ENCODE measurements at places on chromosomes 1 and 21.

- no peak for DNase-seq
Measured at GRCh38 chr1:100616121-100616621, 78.2 kb downstream of the GPR88 start.

DNA sequence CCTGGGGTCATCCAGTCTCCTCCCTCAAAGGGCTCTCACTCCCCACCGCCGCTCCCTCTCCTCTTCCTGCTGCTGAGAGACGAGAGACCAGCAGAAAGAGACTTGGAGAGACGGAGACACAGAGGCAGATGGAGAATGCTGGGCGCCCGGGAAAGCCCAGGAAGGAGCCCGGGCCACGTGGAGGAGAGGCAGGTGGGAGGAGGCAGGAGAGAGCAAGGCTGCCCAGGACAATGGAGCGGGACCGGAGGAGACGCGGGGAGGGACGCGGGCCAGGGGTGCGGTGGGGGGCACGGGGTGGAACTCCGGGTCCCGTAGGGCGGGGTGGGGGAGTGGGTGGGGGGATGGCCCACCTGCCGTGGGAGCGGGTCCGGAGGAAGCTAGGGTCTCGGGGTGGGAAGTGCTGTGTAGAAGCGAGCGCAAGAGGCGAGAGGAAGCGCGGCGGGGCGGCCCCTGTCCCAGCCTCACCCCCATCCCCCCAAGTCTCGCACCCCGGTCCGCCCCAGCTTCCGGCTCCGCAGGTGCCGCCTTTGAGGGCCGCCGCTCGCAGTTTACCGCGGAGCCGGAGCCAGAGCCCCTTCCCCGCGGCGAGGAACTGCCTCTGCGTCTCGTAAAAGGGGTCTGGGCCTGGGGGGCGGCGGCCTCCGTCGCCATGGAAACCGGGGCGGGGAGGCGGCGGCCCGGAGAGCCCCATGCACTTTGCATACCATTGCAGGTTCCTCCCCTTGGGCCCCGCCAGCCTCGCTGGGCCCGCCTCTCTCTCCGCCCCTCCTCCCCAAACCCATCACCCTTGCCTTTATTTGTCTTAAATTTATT is 11.7 kb upstream of the EPHA2 start:
- DNase-seq = peak; percentile 16

GRCh38 chr1:228804640-228805413 is 69.5 kb downstream of the RHOU start:
- DNase-seq = no peak

- no peak for DNase-seq
Measured at GRCh38 chr21:39108291-39109162, 74.7 kb downstream of the PSMG1 start.

DNA sequence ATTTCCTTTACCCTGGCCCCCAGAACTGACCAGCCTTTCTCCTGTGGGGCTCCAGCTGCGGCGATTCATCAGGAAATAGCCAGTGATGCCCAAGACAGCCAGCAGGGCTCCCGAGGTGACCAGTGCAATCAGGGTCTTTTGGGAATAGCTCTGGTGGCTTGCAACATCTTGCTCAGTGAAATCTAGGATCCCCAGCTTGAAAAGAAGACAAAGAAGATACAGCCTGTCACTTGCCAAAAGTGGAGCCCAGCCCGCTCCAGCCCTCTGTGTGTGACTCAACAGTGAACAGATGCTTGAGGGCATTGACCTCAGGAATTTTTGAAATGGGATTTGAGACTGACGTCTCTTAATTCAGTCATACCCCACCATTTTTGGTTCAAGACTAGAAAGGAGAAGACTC is 22.3 kb downstream of the CD34 start:
- DNase-seq = no peak

GRCh38 chr1:43565600-43566360 is 35.1 kb downstream of the PTPRF start:
- DNase-seq = no peak

DNA sequence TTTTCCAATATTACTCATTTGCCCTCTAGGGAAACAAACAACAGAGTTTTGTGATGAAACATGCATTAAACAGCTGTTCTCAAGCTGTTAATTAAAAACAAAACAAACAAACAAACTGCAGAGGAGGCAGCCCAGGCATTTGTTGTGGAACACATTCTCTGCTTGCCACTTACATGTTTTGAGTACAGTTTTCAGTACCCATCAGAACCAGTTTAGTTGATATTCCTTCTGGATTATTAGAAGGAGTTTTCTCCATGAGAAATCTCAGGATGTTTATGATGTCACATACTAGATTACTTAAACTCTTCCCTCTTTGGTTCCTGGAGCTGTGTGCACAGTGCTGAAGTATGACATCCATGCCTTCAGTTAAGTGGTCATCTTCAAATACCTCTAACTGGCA is at the start of gene OR2T6:
TSS of gene OR2T6 (plus strand) at position 301 of the 400 bp plus-strand sequence. CDS start 11,863 bp downstream, outside the sequence.
- DNase-seq = no peak

- no peak for DNase-seq
Measured at GRCh38 chr1:46455951-46456350, 33.7 kb upstream of the DMBX1 start.

GRCh38 chr1:46635205-46635604 is 18.6 kb upstream of the MOB3C start:
- DNase-seq = no peak

DNA sequence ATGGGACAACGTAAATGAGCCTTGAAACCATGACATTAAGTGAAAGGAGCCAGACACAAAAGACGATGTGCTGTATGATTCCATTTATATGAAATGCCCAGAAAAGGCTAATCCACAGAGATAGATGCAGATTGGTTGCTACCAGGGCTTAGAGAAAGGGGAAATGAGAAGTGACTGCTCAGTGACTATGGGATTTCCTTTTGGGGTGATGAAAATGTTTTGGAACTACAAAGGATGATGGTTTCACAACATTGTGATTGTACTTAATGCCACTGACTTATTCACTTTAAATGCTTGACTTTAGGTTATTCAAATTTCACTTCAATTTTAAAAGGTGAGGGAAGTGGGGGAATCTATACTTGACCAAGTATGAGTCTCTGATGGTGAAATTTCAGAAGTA is 414.3 kb downstream of the SETD4 start:
- DNase-seq = no peak

- no peak for DNase-seq
Measured at GRCh38 chr1:216521477-216521876, 98.2 kb upstream of the USH2A start.

GRCh38 chr1:53343831-53344668 is 16.2 kb upstream of the LRP8 start:
- DNase-seq = no peak

DNA sequence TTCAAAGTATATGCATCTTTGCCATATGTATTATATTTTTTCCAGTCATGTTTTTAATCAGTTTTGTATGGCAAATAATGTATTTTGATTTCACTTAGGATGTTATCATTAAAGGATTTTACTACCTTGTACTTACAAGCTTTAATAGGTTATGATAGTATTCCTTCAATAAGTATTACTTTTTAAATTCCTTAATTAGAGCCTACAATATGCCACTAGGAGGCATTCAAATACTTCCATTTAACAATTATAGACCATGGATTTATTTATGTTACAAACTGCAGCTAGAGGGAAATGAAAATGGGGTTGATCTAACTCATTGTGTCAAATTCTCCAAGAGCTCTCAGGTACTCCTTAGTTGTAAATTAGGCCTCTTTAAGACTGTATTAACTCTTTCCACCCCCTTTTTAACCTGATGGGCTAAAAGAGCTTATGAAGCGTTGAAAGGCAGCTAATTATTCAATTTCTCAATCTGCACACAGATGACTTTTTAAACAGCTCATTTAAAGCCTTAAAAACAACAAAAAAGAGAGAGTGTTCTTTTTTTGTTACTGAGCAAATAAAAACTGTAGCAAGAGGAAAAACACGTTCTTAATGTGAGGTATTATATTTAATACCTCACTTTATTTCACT is 156.2 kb downstream of the DENND1B start:
- no peak for DNase-seq

DNA sequence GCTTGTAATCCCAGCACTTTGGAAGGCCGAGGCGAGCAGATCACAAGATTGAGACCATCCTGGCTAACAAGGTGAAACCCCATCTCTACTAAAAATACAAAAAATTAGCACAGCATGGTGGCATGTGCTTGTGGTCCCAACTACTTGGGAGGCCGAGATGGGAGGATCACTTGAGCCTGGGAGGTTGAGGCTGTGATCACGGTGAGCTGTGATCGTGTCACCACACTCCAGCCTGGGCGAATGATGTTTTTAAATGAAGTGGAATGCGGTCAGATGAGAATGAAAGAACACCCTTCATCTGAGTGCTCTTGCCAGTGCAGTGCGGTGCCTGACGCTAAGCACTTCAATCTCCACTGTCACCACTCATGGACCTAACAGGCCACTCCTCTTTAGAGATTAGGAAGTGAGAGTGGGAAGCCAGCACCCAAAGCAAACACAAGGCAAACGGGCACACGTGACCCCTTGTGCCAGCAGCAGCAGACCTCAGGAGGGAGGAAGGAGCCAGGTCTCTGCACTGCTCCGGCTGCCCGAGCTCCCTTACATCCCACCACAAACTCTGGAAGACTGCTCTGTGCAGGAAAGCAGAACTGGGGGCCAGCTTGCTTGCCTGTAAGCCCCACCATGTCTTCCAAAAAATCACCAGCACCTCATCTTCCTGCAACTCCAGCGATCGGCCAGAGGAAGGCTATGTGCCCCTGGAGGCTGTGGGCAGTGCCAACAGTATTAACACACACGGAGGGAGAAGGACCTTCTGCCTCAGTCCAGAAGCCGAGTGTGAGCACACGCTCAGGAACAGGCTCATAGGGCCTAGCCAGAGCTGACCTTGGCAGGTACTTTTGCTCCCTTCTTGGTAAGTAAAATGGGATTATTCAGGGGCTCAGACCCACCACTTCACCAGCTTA is 9.7 kb downstream of the CTNNBIP1 start:
- DNase-seq = no peak

DNA sequence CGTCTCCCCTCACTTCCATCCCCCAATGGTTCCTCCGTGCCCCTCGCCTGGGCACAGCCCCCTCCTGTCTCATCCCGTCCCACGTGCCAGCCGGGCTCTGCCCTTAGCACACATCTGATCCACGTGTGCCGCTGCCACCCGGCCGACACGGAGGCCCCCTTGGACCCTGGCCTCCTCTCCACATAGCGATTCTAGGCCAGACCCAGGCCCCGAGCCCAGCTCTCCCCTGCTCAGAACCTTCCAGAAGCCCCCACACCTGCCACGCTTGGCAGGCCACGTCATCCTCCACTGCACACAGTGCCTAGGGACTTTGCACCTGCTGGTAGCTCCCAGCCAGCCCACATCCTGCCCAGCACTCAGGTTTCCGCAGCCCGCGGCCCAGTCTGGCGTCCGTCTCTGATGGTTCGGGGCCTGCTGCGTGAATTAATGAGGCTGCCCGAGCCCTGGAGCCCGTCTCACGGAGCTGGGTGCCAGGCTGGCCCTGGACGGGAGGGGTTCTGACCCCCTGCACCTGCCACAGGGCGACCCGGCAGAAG is 20.1 kb downstream of the PLCH2 start:
- DNase-seq = no peak

GRCh38 chr21:34055615-34056014 is 17.8 kb upstream of the MRPS6 start:
- DNase-seq = no peak

- no peak for DNase-seq
Measured at GRCh38 chr1:167714098-167714438, 7.7 kb upstream of the MPZL1 start.

DNA sequence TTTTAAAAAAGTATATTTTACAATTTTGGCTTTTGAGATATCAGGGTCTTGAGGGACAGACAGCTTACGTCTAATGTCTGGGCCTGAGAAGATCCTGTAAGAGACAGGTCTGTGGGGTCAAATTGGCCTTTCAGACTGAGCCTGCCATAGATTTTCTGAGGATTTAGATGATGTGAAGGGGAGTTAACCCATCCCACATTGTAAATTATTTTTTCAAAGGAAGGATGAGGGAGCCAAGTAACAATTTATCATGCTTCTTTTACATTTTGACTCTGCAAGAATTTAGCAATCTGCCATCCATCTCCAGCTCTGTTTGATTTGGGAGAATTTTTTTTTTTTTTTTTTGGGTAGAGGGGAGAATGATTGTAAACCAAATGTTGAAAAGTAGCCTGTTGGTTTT is 160.9 kb downstream of the ROR1 start:
- DNase-seq = no peak

- DNase-seq = no peak
Measured at GRCh38 chr1:34970829-34971228, 14.3 kb downstream of the TMEM35B start.

DNA sequence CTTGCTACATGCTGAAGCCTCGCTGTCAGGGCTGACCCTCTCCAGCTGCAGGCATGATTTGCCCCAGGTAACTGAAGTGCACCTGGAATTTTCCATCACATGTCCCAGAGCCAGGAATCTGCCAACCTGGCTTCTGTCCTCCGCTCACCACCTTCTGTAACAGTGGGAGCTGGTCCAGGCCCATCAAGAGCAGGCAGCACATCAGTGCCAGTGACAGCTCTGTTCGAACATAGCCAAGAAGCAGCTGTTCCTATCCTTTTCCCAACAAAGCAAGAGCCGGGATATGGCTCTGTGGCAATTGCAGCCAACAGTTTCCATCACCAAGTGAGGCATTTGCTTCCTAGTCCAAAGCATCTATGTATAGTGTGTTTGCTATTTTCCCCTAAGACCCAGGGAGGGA is 42.2 kb upstream of the KANK4 start:
- no peak for DNase-seq

DNA sequence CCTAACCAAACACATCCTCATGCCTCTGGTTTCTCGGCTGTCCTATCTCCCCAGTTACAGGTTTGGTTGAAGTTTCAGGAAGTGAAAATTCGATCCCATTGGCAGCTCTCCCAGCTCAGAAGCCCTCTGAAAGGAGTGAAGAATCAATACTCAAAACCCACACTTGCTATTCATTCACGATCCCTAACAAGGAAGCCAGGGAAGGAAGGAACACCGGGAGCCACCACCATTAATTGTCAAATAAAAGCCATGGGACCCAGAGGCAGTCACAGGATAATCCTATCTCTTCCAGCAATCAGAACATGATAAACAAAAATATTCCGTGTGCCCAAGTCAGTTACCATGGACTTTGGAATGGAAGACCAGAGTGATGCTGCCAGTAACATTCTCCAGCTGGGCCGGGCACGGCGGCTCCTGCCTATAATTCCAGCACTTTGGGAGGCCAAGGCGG is 7.0 kb downstream of the TMPRSS2 start:
- DNase-seq = no peak

DNA sequence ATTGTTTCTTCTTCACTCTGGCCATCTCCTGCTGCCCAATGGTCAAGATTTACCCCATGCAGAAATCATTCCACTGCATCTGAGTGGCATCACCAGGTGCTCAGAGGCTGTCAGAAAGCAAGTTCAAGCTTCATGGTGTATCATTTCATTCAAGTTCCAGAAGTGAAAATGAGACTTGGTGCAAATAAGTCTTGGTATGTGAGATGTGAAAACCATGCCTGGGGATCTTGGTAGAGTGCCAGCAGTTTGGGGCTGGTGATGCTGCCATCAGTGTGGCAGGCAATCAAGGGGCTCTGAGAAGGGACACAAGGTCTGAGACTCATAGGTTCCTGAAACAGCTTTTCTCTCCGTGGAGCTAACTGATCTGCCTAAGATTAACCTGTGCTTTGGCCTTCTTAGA is 52.0 kb downstream of the CD2 start:
- no peak for DNase-seq

GRCh38 chr1:223140611-223141405 is 2.2 kb downstream of the TLR5 start:
- DNase-seq = no peak

Measured in stimulated activated CD8-positive, alpha-beta memory T cell treated with anti-CD3 and anti-CD28 coated beads, Interleukin-15, amount 100 ng/mL, for 1 hour (primary cell).